ENCODE measurements at places on chromosomes 16 and 17. TPM values are rescaled to one million over a fixed set of nuclear protein-coding genes. Genes with fewer than 3 reads are reported as not detected.

- H3K27ac ChIP-seq: no peak overlapping the region
- no peaks in the 10 kb centered on the region for H3K27me3 ChIP-seq
- H3K36me3 ChIP-seq: no peaks in the 10 kb centered on the region
- no peaks in the 10 kb centered on the region for H3K4me1 ChIP-seq
- H3K4me3 ChIP-seq: no peak overlapping the region
- no peak for DNase-seq
Observed at GRCh38 chr17:28282596-28282995, 36.4 kb upstream of the TMEM97 start.

GRCh38 chr17:43591001-43591400 is 44.9 kb upstream of the ETV4 start:
- no peaks in the 10 kb centered on the region for H3K27me3 ChIP-seq
- no peak overlapping the region for H3K4me3 ChIP-seq
- H3K4me1 ChIP-seq: peaks cover 8% of the 10 kb centered on the region
- no peak for DNase-seq

DNA sequence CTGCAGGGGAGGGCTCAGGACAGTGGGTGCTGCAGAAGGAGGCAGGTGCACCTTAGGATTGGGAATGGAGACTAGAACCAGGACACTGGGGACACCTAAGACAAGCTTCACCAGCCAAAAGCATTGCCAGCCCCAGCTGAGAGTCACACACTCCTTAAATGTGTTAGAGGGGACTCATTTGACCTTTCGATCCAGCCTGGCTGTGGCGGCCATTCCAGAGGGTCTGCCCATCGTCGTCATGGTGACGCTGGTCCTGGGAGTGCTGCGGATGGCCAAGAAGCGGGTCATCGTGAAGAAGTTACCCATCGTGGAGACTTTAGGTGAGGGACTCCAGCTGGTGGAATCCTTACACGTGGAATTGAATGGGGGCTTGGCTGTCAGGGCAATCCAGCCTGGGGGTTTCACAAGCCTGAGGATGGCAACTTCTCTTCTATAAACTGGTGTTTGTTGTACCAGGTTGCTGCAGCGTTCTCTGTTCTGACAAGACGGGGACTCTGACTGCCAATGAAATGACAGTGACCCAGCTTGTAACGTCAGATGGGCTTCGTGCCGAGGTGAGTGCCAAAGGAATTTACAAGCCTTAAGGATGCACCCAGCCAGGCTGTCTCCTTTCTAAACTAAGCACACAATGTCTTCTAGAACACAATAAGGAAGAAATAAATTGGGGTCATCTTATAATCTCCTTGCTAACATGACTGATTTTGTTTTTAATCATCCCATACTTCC is 65.3 kb downstream of the MEAK7 start:
- H3K4me3 ChIP-seq: no peak overlapping the region
- DNase-seq: no peak
- no peaks in the 10 kb centered on the region for H3K4me1 ChIP-seq

- H3K4me3 ChIP-seq: no peak overlapping the region
- H3K27me3 ChIP-seq: no peaks in the 10 kb centered on the region
- no peaks in the 10 kb centered on the region for H3K36me3 ChIP-seq
- DNase-seq: peak; percentile 49
- no peaks in the 10 kb centered on the region for H3K4me1 ChIP-seq
Observed at GRCh38 chr16:12113523-12114345, 137.2 kb downstream of the SNX29 start.

GRCh38 chr17:65433157-65433556 is 128.3 kb downstream of the AXIN2 start:
- H3K27ac ChIP-seq: no peak overlapping the region
- no peaks in the 10 kb centered on the region for H3K27me3 ChIP-seq
- H3K36me3 ChIP-seq: no peaks in the 10 kb centered on the region
- H3K4me1 ChIP-seq: no peaks in the 10 kb centered on the region
- H3K4me3 ChIP-seq: no peak overlapping the region

DNA sequence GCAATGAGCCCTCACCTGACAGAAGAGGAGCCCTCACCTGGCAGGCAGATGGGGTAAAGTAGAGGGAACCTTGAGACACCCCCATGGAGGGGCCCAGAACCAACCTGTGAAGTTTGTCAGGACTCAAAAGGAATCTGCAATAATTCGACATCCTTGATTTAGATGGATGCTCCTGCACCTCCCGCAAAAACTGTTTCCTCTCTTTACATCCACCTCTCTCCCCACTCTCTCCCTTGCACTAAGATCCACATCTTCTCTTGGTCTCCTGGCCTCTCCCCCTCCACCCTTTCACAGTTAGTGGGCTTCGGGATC is 34.9 kb upstream of the RBFOX3 start:
- no peaks in the 10 kb centered on the region for H3K27me3 ChIP-seq
- H3K4me3 ChIP-seq: no peak overlapping the region
- H3K36me3 ChIP-seq: no peaks in the 10 kb centered on the region
- no peak for DNase-seq

DNA sequence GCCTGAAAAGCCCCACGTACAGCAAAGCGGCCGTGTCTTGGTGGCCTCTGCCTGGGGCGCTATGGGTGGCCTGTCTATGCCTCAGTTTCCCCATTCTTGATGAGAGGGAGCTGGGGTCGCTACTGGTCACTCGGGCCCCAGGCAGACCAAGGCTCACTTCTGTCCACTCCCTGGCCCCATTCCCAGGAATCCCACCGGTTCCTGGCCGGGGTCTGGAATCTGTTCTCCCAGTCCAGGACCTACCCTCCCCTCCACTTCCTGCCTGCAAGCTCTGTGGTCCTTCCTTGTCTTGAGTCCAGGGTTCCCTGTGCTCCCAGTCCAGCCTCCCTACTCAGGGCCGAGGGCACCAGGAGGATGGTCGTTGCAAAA is 24.5 kb downstream of the METRNL start:
- no peak overlapping the region for H3K4me3 ChIP-seq
- H3K27me3 ChIP-seq: no peaks in the 10 kb centered on the region
- H3K4me1 ChIP-seq: peaks cover 12% of the 10 kb centered on the region
- no peaks in the 10 kb centered on the region for H3K36me3 ChIP-seq
- DNase-seq: no peak

DNA sequence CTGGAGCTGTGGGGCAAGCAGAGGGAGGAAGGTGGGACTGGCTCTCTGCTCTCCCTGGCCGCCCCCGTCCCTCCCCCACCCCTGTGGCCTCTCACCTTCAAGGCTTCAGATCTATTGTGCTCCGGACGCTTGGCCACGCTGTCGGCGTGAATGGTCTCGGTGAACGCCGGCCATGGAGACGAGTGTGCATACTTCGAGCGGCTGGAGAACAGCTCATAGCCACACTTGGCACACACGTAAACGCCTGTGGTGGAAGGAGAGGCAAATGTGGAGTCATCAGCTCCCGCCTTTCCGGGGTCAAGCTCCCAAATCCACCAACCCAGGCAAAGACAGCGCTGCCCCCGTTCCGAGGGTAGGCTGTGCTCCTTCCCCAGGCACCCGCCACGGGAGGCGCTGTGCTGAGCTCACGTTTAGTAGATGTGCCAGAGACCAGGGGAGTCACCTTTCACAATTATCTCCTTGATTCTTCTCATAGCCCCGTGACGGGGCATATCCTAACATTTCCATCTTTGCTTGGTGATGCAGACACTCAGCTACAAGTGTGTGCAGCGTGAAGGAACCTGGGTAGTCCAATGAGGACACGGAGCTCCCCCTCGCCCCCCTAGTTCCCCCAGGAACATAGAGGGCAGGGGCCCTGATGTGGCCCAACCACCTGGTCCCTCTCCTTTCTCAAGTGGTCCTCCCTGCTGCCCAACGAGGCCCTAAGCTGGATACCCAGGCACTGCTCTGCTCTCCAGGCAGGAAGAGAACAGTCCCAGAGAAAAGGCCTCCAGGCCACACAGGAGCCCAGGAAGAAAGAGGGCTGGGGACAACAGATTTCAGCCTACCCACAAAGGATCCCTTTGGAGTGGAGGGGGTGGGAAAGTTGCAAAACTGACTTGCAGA is 1.6 kb downstream of the MSRB1 start:
- H3K4me3 ChIP-seq: peak overlapping the region; percentile 86
- no peak for DNase-seq
- peaks cover 6% of the 10 kb centered on the region for H3K36me3 ChIP-seq
- no peaks in the 10 kb centered on the region for H3K4me1 ChIP-seq
- peak overlapping the region; percentile 54 for H3K27ac ChIP-seq

- no peaks in the 10 kb centered on the region for H3K27me3 ChIP-seq
- no peaks in the 10 kb centered on the region for H3K4me1 ChIP-seq
- H3K27ac ChIP-seq: no peak overlapping the region
- H3K4me3 ChIP-seq: no peak overlapping the region
- no peaks in the 10 kb centered on the region for H3K36me3 ChIP-seq
Observed at GRCh38 chr16:12942861-12943260, 41.5 kb downstream of the SHISA9 start.

GRCh38 chr17:80528536-80528935 is 16.1 kb upstream of the RPTOR start:
- no peaks in the 10 kb centered on the region for H3K27me3 ChIP-seq
- H3K4me3 ChIP-seq: no peak overlapping the region
- H3K4me1 ChIP-seq: no peaks in the 10 kb centered on the region
- no peaks in the 10 kb centered on the region for H3K36me3 ChIP-seq
- DNase-seq: no peak

- DNase-seq: no peak
- no peaks in the 10 kb centered on the region for H3K36me3 ChIP-seq
- no peaks in the 10 kb centered on the region for H3K4me1 ChIP-seq
- no peak overlapping the region for H3K4me3 ChIP-seq
Observed at GRCh38 chr17:52995147-52995546, 827.6 kb upstream of the KIF2B start.

- H3K4me3 ChIP-seq: no peak overlapping the region
- no peaks in the 10 kb centered on the region for H3K27me3 ChIP-seq
- no peak overlapping the region for H3K27ac ChIP-seq
- no peaks in the 10 kb centered on the region for H3K4me1 ChIP-seq
- no peak for DNase-seq
Observed at GRCh38 chr17:50375858-50376538, 3.0 kb downstream of the EME1 start.

DNA sequence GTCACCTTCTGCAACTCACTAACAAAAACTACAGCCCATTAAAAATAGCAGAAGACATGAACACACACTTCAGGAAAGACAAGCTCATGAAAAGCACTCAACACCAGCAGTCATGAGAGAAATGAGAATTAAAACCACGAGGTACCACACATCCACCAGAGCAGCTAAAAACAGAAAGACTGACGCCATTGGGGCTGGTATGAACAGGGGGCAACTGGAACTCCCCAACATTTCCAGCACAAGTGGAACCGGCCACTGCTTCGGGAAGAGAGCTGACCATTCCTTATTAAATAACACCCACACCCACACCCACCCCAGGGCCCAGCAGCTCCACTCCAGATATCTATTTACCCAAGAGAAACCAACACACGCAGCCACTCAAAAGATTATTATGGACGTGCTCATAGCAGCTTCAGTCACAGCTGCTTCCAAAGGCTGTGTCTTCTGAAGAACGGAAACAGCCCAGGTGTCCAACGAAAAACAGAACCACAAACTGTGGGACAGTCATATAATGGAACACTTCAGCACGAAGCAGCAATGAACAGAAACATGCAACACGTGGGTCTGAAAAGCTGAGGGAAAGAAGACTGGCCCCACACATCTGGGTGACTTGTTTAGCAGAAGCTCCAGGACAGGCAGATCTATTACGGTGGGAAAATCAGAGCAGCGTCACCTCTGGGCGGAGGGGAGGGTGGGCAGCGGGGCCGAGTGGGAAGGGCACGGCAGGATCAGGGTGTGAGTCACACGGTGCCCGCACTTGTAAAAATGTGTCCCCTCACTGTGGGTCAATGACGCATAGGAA is 41.1 kb downstream of the KLHDC4 start:
- H3K27ac ChIP-seq: no peak overlapping the region
- no peaks in the 10 kb centered on the region for H3K36me3 ChIP-seq
- no peaks in the 10 kb centered on the region for H3K4me1 ChIP-seq
- no peaks in the 10 kb centered on the region for H3K27me3 ChIP-seq
- no peak overlapping the region for H3K4me3 ChIP-seq

DNA sequence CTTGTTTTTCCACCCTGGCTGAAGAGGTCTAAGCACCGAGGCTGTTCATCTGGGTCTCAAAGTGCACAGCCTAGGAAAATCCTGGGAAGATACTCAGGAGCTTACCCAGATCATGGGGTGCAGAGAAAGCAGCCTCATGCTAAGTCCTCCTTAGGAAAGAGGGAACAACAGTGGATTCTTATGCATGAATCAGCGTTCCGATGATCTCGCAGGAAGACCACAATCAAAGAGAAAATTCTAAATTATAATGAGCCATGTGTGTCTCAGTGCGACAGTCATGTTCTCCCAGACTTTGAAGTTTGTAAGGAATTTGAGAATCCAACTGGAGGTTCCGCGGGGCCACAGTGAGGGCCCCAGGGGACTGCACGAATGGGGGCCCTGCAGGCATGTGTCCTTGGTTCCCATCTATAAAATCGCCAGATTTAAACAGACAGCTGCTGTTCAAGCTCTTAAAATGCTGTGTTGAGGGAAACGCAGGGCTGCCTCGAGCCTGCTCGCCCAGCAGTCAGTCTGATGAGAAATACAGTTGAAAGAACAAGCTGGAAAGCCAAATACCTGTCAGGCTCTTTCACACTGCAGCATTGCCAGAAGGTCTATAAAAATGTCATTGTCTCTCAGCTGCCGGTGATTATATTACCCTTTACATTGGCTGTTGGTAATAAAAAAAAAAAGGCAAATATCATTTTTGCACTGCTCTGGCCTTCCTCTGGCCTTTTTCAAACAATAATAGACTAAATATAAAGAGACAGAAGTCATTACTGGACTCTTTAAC is 152.1 kb downstream of the PMP22 start:
- DNase-seq: no peak
- H3K4me3 ChIP-seq: no peak overlapping the region
- H3K27me3 ChIP-seq: no peaks in the 10 kb centered on the region
- no peaks in the 10 kb centered on the region for H3K4me1 ChIP-seq
- H3K27ac ChIP-seq: no peak overlapping the region
- no peaks in the 10 kb centered on the region for H3K36me3 ChIP-seq

GRCh38 chr17:48549281-48549630 is 4.3 kb upstream of the HOXB2 start:
- H3K27me3 ChIP-seq: no peaks in the 10 kb centered on the region
- H3K4me1 ChIP-seq: peaks cover 9% of the 10 kb centered on the region
- no peak overlapping the region for H3K27ac ChIP-seq
- peaks cover 3% of the 10 kb centered on the region for H3K36me3 ChIP-seq
- DNase-seq: peak; percentile 35

- H3K4me3 ChIP-seq: no peak overlapping the region
- H3K27me3 ChIP-seq: no peaks in the 10 kb centered on the region
- DNase-seq: no peak
- H3K4me1 ChIP-seq: no peaks in the 10 kb centered on the region
Observed at GRCh38 chr17:58936295-58936694, 170.4 kb downstream of the TRIM37 start.

CSHL1 gene
- not detected for total RNA-seq

VTN gene
- total RNA-seq: 0.98 TPM

KCNG4 gene
- not detected for total RNA-seq

TPSD1 gene
- total RNA-seq: 7.9 TPM

LASP1 gene
- 138 TPM for total RNA-seq

TP53TG3 gene
- total RNA-seq: not detected

UBE2O gene
- total RNA-seq: 21.3 TPM

Measured in kidney (tissue), 22 donors.